ENCODE measurements at places on chromosomes 4 and X. TPM values are rescaled to one million over a fixed set of nuclear protein-coding genes. Genes with fewer than 3 reads are reported as not detected.
A peak's percentile ranks its signal among the peaks of the same experiment; 100 is the strongest.

The PAGE3 gene
- not detected for total RNA-seq

The AFF1 gene
- total RNA-seq: 32.8 TPM

The CXCL11 gene
- 0.85 TPM for total RNA-seq

The PRRG3 gene
- total RNA-seq: 15.2 TPM

The CSAG3 gene
- not detected for total RNA-seq

DNA sequence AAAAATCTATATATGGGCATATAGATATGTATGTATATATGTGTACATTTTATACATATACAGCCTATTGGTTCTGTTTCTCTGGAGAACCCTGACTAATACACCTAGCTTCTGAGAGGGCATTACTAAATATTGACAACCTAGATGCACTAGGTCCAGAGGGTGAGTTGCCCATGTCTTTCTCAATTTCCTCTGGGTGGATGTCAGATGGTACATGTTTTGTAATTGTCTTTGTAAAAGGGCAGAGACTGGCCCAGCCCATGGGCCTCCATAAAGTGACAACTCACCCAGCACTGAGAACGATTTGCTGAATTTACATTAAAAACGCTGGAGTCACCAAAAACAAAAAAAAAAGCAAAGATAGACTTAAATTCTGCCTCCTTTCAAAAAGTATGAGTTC, 198.5 kb upstream of the FAM241A start:
- DNase-seq: no peak

DNA sequence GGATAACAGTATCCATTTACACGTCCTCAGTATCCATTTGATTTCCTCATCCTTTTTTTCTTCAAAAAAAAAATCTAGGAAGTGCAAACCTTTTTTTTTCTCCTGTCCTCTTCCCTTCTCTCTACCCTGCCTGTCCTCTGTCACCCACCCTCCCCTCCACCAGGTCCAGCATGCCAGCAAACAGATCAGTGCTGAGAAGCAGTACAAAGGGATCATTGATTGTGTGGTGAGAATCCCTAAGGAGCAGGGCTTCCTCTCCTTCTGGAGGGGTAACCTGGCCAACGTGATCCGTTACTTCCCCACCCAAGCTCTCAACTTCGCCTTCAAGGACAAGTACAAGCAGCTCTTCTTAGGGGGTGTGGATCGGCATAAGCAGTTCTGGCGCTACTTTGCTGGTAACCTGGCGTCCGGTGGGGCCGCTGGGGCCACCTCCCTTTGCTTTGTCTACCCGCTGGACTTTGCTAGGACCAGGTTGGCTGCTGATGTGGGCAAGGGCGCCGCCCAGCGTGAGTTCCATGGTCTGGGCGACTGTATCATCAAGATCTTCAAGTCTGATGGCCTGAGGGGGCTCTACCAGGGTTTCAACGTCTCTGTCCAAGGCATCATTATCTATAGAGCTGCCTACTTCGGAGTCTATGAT, 1.7 kb downstream of the SLC25A4 start:
- no peak for DNase-seq

DNA sequence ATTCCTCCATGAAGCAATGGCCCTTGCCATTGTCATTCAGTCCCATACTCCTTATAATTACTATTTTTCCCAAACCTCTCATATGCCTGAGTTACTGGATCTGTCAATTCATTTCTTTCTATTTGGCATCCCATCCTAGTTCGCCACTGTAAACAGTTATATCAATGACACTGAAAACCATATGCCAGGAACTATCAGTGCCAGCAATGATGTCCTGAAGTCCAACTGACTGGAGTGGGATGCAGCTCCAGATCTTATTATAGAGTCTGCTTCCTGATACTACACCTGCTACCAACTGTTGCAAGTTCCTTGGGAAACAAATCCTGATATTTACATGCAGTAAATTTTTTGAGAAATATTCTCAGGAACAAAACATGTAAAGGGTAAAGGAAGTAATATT, 27.0 kb upstream of the BANK1 start:
- no peak for DNase-seq

DNA sequence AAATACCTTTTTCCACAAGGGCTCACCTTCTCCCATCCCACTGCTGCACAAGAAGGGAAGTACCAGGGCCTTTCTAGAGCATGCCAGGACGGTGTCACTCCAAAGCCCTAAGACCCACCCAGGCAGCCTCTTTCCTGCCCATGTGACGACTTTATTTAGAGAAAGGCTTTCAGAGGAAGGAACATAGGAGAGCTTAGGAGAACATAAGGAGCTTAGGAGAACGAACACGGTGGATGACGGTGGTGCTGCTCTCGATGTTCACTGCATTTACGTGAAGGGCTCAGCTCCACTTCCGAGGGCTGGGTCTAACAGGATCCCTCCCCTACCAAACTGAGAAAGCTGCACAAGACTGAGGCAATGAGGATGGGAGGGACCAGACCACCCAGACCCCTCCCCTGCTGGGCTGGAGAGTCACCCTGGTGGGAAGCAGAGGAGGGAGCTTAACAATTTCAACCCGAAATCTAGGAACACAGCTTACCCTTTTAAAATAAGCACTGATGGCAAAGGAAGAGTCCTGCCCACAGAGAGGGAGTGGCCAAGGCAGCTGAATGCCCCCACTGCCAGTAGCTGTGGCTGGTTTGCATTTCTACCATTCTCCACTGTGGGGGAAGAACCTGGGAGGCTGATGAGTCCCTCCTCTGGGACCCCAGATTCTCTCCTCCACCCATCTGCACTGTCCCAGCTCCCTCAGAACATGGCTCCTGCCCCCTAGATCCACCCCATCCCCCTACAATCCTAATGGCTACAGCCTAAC, 29.8 kb downstream of the ZFYVE28 start:
- no peak for DNase-seq

DNA sequence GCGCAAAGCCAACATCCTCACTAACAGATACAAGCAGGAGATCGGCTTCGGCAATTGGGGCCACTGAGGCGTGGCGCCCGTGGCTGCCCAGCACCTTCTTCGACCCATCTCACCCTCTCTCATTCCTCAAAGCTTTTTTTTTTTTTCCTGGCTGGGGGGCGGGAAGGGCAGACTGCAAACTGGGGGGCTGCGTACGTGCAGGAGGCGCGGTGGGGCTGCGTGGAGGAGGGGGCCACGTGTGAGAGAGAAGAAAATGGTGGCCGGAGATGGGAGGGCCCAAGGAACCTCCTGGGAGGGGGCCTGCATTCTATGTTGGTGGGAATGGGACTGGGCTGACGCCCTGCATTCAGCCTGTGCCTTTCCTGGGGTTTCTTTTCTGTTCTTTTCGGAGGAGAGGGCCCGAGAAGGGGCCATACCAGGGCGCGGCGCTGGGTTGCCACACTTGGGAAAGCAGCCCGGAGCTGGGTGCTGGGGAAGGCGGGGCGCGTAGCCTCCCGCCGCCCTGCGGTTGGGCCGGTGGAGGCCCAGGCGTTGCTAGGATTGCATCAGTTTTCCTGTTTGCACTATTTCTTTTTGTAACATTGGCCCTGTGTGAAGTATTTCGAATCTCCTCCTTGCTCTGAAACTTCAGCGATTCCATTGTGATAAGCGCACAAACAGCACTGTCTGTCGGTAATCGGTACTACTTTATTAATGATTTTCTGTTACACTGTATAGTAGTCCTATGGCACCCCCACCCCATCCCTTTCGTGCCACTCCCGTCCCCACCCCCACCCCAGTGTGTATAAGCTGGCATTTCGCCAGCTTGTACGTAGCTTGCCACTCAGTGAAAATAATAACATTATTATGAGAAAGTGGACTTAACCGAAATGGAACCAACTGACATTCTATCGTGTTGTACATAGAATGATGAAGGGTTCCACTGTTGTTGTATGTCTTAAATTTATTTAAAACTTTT, 4.5 kb downstream of the MID1IP1 start:
- DNase-seq: no peak

DNA sequence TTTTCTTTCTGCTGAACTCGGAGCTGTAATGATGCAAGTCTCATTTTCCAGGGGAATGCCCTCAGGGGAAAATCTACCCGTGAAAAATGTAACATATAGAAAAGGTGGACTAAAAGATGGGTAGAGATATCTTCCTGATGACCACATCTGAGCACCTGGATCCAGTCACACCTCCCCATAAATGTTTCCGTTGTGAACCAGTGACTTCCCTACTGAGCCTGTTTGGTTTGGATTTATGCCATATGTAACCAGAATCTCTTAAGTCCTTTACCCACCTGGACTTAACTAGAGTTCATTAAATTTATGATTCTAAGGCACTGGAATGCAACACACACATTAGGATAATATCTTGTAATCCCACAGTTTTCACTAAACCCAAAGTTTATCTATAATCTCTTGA, 171.1 kb downstream of the ZNF330 start:
- DNase-seq: no peak

- no peak for DNase-seq
Measured at GRCh38 chr4:20829617-20830357, 129.5 kb downstream of the PACRGL start.

GRCh38 chr4:39469429-39470077, 10.7 kb downstream of the LIAS start:
- DNase-seq: peak; percentile 52

- no peak for DNase-seq
Measured at GRCh38 chr4:104571341-104571740, 76.6 kb upstream of the CXXC4 start.

DNA sequence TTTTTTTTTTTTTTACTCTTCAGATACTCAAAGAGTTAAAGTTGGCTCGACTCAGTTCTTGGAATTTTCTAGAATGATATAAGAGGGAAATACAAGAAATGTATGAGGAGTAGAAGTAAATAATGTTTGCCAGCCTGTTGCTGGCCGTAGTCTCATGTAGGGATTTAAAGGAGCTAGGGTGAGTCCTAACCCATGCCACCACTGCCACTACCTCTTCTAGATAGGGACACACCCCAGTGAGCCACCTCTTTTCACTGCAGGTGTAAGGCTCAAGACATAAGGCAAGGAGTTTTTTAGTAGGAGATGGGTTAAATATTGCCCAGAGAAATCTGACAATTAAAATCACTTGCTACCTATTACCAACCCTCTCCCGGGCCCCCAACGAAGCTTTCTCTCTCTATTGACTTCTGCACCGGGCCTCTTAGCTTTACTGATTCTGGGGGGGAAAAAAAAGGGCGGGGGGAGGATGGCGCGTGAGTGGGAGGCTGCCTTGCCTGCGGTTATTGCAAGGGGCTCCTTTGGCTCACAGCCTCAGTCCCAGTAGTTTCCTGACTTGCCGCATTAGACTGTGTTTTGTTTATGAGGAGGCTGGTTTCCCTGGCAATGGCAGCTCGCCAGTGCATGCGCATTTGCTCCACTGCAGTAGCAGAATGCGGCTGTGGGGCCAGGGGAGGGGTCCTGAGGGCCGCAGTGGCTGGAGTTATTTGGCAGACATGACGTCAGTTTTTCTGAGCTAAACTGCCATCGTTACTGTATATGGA, 3.0 kb downstream of the LINC00632 start:
- peak; percentile 78 for DNase-seq

DNA sequence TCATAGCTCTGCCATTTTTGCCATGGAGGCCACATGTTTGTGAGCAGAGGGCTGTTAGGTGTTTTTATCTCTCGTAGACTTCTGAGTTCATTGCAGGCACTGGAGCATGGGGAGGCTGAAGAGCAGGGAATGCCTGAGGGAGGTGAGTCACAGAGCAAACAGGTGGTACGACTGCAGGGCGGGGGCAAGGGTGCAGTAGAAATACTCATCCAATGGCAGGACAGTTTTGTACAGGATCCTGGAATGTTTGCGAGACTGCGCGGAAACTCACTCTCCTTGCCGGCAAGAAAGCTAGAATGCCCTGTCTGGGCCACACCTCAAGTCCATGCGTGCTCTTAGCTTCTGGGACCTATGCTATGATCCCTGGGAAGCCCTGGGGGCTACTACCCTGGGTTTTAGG, 20.0 kb upstream of the VCX2 start:
- DNase-seq: no peak

DNA sequence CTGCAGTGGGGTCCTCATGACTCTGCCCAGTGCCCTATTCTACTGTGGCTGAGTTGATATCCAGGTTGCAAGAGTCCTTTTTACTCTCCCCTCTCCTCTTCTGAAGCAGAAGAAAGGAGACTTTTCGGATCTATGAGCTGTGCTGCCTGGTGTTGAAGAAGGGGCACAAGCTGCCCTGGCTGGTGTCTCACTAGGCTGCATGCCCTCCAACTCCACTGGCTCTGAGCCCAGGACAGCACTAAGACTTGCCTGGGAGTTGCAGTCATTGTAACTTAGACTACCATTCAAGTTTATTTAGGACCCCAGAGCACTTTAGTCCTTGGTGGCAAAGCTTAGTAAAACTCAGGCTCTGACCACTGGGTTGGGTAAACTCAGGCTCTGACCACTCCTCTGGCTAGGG, 89.4 kb downstream of the GABRB1 start:
- DNase-seq: no peak

- DNase-seq: no peak
Measured at GRCh38 chr4:37988670-37989069, 28.5 kb downstream of the PTTG2 start.

DNA sequence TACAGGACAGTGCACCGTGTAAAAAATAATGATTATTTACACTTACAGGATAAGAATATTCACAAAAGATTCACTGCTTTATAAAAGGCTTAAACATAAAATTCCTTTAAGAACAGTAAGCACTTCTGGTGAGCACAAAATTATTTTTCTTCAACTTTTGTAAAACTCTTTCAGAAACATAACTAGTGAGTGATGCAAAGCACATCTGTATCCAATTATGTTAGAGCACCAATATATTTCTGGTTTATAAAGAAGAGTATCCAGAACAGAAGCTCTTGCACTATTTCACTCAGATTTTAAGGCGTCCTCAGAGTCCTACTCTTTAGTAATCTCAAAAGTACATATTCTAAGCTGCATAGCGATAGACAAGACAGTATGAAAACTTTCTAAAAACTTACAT, 276.0 kb downstream of the C4orf33 start:
- DNase-seq: no peak

- DNase-seq: no peak
Measured at GRCh38 chr4:82429728-82430192, 502 bp downstream of the HNRNPDL start.
